Fibroblast of lung (primary cell): ENCODE measurements at places on chromosomes 6 and 20. TPM values are rescaled to one million over a fixed set of nuclear protein-coding genes. Genes with fewer than 3 reads are reported as not detected.

DNA sequence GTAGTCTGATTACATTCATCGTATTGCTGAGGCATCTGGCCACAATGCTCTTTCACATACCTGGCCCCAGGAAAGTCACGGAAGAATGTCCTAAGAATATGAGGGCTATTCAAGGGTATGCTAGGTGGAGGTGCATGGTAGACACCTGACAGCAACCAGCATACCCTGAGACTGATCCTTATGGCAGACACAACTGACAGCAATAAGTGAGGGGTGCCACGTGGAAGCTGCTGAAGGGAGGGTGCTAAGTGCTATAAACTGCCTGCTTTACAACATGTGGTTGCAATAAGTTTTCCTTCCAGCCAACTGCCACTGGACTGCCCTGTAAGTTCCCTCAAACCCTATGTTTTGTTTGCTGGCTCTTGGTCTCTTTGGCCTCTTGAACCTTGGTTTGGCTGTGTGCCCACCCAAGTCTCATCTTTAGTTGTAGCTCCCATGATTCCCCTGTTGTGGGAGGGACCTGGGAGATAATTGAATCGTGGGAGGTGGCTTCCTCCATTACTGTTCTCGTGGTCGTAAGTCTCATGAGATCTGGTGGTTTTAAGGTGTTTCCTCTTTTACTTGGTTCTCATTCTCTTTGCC lies 201.3 kb upstream of the MOCS1 start:
- no peak for DNase-seq

DNA sequence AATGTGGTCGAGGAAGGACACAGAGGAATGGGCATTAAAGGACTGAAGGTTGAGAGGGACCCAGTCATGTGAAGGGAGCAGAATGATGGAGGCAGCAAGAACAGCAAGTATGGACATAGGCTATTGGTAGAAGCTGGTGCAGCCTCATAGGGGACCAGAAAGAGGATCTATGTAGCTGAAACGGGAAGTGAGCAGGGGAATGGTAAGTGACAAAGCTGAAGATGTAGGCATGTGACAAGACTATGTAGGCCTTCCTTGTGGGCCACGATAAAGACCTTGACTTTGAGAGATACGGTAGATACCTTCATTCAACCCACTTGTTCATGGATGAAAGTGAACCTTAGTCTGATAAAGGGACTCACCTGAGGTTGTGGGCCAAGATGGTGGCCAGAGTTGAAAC lies 3.5 kb downstream of the CTNNBL1 start:
- no peak for DNase-seq

- DNase-seq, result peak; percentile 76
Observed at GRCh38 chr6:16909658-16910360, 148.5 kb upstream of the ATXN1 start.

The HM13 gene
- 41.9 and 52.5 TPM in 2 replicates for total RNA-seq

The COL21A1 gene
- total RNA-seq, result 2.3 and 6.9 TPM in 2 replicates
